ENCODE measurements at places on chromosomes 2 and 18.

DNA sequence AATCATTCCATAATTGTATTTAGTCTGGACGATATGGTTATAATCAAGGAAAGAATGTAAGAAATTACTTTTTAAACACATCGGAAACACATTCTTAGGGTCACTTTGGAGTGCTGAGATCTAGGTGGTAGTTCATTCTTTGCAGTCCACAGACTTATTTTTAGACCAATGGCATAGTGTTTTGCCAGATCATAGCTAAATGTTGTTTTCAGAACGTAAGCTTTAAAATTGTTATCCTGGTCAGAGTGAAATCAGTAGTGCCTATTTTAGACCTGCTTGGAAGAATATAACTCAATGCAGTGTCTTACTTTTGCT is 4.3 kb downstream of the MYL12A start:
- no peak for DNase-seq

DNA sequence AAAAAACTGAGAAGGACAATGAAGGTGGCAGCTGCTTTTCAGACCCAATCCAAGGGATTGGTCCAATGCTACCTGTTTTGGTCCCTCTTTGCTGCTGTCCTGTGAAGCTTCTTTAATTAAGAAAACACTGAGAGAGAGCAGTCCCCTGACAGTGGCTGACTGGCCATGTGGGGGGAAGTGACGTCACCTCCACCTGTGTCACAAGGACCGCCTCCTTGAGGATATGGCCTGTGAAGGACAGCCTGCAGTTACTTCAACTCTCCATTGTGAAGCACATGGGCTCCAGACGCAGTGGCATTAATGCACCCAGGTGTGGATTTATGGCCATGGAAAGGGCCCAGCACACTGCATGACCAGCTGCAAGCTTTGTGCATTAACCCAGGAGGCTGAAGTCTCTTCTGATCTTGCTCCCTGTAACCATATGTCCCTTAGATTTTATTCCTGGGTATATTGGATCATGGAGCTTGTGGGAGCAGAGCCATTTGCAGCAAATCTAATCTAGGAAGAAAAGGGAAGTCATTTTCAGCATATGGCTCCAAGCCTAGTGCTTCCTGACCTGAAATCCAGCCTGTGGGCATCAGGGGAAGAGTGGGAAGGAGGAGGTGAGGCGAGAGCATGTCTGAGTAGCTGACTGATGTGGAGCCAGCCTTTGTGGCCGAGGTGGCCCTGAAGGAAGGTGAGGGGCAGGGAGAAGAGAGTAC is 32.2 kb downstream of the KIF5C start:
- no peak for DNase-seq

DNA sequence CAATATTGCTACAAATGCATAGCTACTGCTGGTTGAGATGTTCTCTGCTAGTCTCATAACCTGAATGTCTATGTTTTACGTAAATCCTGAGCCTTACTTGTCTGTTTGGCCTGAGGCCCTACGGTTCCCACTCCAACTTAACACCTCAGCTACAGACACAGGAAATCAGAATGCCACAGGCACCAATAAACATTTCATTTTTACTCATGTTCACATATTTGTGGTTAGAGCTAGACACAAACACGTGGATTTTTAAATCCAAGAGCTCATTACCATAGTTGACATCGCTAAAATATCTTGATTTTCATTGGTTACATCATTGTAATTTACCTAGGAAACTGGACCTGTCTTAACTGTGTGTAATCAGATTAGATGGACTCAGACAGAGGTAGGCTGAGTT is 263.8 kb upstream of the CDH19 start:
- DNase-seq, result no peak

DNA sequence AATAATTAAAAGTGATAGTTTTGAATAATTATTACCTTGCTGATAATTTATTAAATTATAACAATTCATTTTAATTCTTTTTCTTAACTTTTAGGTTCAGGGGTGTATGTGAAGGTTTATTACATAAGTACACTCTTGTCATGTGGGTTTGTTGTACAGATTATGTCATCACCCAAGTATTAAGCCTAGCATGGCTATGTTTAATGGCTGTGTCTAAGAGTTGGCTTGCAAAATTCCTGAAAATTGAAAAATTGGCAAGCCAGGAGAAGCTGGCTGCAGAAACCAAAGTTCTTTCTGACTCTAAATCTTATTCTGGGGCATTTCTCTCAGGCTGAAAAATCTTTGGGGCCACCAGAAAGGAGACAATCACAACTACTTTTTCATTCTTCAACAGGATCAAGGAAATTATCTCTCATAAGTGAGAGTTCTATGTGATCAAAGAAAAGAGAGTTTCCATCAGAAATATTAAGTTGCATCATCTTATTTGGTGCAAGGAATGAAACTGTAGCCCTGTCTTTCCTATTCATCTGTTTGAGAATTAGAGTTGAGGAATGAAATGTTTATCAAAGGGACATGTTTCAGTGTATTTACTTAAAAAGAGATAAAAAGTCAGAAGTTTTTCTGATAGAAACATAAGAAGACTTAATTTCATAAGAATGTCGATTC is 412.1 kb upstream of the CDH2 start:
- no peak for DNase-seq

- DNase-seq, result peak; percentile 9
These were observed 39.5 kb downstream of the CYTIP start for GRCh38 chr2:157404363-157404762.

DNA sequence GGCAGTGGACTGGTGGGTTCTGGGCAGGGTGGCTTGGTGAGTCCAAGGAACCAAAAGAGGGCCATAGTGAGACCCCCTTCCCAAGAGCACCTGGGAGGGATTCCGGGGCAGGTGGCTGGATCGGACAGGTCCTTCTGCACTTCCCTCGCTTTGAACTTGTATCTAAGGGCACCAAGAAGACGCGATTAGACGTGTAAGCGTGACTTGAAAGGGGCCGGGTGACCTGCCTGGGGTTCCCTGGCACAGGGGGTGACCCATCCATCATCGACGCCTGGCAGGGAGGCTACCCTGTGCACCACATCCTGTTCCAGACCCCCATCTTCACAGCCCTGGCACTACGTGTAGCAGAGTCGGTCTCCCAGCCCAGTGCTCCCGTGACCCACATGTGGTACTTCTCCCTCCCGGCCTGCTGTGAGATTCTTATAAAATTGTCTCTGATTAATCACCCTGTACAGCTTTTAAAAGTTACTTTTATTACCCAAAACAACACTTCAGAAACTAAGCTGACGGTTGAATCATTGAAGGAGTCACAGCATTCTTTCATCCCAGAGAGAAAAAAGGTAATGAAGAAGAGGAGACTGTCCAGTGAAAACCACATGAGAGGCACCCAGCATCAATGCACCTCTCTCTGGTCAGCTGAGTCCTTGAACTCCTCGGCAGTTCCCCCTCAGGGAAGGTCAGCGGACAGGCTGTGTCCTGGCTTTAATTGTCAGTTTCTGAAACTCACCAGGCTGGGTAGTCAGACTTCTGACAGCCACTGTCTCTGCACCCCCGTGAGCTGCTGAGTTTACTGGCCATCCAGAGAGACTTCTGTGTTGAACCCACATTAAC is 13.0 kb downstream of the SH3BP4 start:
- no peak for DNase-seq

DNA sequence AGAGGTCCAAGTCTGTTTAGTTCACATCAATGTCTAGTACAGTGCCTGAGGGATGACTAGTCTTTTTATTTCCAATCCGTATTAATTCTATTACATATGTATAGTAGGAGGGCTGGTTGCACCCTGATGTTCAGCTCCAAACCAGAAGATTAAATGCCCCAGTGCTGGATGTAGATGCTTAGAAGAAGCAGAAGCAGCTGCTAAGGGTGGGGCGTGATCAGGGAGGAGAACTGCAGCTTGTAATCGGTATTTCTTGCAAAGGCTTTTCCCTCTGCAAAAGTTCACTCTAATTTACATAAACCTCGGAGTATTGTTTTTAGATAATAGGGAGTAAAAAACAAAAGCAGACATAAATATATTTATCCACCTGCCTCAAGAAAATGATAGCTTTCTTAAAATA is 145.3 kb upstream of the ITGA4 start:
- DNase-seq, result peak; percentile 29

- no peak for DNase-seq
These were observed 264.0 kb downstream of the PRKCE start for GRCh38 chr2:45915523-45915922.

All from suppressor macrophage treated with lipopolysaccharide for 1 hour (primary cell).